ENCODE measurements at places on chromosomes 3 and 15.
A peak's percentile ranks its signal among the peaks of the same experiment; 100 is the strongest.

DNA sequence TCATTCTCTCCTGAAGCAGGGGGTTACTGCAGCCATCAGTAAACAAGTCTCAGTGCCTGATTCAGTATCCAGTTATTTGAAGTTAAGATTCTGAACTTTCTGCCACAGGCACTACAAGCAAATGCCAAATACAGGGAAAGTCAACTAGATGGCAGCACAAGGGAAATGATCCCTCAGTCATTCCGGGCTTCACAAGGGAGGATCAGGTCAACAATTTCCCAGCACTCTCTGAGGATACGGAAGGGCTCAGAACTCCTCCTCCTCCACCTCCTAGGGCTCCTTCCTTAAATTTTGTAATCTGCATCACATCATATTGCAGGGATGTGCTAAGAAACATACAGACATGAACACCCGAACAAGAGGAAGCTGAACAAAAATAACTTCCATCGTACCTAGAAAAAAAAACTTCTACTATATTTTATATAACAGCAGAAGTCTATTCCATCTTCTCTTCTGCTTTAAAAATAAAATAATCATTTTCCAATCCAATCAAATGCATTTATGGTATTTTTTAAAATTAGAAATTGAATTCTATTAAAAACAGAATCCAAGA, 187.1 kb downstream of the FMN1 start:
- no peak for DNase-seq

DNA sequence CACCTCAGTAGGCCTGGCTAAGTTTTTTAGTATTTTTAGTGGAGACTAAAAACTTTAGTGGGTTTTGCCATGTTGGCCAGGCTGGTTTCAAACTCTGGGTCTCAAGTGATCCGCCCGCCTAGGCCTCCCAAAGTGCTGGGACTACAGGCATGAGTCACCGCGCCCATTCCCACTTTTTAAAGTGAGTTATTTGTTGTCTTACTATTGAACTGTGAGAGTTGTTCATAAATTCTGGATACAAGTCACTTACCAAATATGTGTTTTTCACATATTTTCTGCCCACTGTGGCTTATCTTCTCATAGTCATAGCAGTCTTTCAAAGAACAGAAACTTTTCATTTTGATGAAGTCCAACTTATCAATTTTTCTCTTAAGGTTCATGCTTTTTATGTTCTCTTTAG, 29.9 kb upstream of the SPSB4 start:
- DNase-seq: no peak

GRCh38 chr3:187063286-187064121, 75.8 kb downstream of the RPL39L start:
- no peak for DNase-seq

- no peak for DNase-seq
Measured at GRCh38 chr3:36165509-36166290, 214.6 kb upstream of the STAC start.

DNA sequence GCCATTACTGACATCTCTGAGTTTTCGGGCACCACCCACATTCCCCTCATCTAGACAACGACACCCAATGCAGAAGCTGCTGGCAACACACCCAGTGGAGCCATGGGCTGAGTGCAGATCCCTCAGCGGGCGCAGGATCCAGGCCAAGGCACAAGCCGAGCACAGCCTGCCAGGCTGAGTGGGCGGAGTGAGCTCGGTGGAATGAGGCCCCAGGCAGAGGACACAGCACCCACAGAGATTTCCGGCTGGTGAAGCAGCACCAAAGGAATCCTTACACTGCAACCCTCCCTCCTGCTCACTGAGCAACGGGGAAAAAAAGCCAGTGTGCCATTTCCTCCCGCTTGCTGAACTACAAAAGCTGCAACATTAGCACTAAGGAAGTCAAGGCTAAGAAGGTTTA, 34.3 kb downstream of the ZMAT3 start:
- peak; percentile 9 for DNase-seq

GRCh38 chr15:95503107-95503506, 827.4 kb upstream of the NR2F2 start:
- DNase-seq: no peak

GRCh38 chr15:95559875-95560394, 770.6 kb upstream of the NR2F2 start:
- DNase-seq: no peak

DNA sequence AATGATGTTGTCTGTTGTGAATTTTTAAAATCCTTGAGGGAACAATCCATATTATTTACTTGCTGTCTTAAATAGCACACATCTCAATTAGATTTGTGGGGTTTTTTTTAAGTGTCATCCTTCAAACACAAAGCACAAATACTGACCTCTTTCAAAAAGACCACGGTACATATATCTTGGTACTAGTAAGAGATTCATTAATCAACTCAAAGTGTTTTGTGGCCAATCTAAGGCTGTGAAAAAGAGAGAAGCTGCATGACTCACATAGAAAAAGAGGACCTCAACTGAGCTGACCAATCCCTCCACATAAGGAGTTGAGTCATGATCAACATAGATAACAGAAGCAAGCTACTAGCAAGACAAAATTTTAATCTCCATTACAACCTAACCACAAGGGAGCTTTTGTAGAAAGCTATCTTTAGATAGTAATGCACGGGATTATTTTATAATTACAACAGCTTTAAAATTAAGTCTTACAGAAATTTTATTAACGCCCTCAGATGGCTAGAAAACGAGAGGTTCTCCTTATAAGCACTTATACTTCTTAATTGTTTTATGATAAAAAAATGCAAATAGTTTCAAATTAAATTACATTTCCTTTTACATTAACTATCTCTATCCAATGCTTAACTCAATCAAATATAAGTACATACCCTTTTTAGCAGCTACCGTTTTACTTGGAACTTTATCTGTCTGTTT, 60.5 kb downstream of the TOP2B start:
- no peak for DNase-seq

- DNase-seq: no peak
Measured at GRCh38 chr3:193305356-193305755, 64.3 kb downstream of the PLAAT1 start.

DNA sequence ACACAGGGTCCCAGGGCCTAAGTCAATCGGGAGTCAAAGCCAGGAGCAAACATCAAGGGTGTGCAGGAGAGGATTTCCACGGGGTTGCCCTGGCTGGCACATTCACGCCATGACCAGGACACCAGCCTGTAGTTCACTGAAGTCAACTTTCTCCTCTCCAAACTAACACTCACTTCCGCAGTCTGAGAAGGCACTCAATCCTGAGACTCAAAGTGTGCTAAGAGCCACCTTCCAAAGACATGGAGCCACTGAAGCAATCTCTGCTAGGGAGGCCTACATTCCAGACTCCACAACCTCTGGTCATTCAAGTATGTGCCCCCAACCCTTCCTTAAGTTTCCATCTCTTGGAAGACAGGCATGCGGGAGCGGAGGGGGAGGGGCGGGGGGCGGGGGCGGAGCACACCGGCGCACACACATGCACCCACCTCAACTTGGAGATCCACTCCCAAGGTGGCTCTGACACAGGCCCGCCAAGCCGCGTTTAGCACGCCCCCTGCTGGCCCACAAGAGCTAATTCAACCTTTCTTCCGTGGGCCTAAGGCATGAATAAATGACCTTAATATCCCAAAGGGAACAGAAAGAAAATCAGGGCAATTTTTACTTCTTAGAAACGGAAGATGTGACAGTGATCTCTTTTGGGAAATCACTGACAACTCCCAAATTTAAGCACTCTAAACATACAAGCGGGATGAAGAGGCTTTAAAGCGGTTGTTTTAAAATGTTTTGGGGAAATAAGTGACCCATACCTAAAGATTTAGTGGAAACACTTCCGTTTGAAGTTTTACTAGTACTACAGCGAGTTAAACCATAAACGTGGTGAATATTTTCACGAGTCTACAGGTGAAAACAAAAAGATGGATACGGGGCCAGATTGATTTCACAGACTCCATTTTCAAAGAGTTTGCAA, 162.5 kb upstream of the CHRNA7 start:
- no peak for DNase-seq

- DNase-seq: no peak
Measured at GRCh38 chr3:172324611-172325203, 123.5 kb downstream of the GHSR start.

DNA sequence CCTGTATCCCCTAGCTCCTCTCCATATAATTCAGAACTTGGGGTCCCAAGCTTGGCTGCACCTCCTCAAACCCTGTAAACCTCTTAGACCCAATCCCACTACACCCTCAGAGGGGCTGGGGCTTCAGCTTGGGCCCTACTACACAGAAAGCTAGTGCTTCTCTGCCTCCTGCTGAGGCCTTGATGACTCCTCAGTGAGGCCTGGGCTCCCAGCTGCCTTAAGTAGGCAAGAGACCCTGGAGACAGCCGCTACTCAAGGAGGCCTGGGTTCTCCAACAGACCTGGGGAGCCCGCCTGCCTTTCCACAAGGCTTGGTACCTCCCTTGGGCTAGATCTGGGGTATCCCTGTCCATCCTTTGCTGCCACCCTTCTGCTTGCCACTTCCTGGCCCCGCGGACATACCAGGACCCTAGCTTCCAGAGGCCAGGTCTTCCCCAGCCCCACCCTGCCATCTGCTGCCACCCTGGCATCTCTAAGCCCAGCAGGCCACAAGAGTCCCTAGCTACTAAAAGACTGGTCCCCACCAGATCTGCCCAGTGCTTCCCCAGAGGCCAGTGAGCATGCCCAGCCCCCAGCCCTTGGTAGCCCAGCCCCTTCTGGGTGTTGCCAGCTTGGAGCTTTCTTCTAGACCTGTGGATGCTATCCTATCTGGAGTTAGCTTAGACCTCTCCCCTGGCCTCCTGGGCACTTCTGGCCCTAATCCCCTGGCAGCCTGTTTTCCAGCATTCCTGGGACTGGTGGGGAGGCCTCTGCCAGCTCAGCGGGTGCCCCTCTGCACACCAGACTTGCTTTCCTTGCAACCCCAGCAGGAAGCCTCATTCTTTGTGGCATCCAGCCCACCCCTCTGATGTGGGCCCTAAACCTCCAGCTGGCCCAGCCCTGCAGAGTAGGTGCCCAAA, 13.7 kb downstream of the C15orf39 start:
- DNase-seq: no peak
